ENCODE measurements at places on chromosomes 1 and 21.

- DNase-seq: no peak
Observed at GRCh38 chr1:215114154-215114933, 31.8 kb downstream of the KCNK2 start.

- DNase-seq: no peak
Observed at GRCh38 chr21:36959020-36959835, 7.2 kb downstream of the HLCS start.

DNA sequence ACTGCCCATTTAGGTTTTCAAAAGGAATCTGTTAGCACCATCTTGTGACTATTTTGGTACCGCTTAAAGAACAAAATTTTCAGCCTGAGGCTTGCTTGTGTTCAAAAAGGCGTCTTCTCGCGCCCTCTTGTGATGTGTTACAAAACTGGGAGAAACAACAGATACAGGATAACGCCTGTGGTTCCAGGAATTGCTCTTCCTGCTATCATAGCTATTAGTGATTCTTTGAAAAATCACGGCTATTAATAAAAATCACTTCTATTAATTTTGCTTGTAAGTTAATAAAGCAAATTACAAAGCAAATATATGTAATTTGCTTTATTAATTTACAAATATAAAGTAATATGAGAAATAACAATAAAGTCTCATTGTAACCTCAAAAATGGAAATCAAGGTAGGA is 82.2 kb upstream of the ABCD3 start:
- DNase-seq: peak; percentile 33

- no peak for DNase-seq
Observed at GRCh38 chr1:150110116-150110515, 39.6 kb upstream of the PLEKHO1 start.
